Stimulated activated CD8-positive, alpha-beta memory T cell treated with anti-CD3 and anti-CD28 coated beads, Interleukin-15, amount 100 ng/mL, for 24 hours (primary cell): ENCODE measurements at places on chromosomes 2 and 18.

- no peak for DNase-seq
These were observed 1.6 kb downstream of the BAZ2B start for GRCh38 chr2:159614534-159615366.

- DNase-seq, result no peak
These were observed 25.1 kb upstream of the KLHL29 start for GRCh38 chr2:23359631-23360567.

DNA sequence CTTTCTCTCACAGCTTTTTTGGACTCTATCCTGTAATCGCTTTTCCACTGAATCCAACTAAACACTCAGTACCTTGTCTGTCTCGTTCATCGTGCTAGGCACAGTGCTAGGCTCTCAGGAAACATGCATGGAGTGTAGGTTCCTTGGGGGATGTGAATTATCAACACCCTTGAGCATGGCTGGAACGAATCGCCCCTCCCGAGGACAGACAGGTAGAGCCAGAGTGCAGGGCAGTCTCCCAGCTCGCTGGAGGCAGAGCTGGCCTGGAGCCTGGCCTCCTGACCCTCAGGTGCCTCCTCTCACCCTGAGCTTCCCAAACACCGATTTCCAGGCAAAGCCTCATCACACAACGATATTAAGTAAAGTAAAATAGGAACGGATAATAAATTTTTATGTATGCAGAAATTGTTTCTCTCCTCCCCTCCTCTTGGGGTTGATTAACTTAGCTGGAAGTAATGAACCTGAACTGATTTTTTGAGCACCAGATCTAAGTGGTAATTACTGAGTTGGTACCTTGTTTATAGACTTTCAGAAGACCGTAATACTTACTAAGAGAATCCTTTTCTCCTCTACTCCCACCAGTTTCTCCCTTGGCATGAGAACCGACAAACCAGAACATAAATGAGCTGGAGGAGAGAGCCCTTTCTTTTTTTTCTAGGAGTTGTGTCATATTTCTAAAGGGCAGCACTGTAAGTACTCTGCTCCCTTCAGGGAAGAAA is 90.5 kb downstream of the MSH2 start:
- no peak for DNase-seq

DNA sequence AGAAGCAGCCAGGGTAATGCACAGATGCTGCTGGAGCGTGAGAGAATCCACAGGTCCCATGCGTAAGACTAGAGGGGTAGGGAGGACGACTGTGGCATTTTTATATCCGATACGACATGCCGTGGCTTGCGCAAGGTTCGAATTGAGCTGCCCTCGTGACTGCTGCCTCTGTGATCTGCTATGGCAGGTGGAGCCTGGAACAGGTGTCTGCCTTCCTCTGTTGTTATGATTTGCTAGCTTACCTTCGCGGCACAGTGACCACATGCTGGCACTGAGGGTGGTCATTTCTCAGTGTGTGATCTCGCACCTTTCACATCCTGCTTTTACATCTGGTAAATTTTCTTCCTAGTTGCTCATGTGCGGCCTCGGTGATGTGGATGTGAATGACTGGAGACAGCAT is 240.2 kb downstream of the ALPK2 start:
- DNase-seq, result no peak

DNA sequence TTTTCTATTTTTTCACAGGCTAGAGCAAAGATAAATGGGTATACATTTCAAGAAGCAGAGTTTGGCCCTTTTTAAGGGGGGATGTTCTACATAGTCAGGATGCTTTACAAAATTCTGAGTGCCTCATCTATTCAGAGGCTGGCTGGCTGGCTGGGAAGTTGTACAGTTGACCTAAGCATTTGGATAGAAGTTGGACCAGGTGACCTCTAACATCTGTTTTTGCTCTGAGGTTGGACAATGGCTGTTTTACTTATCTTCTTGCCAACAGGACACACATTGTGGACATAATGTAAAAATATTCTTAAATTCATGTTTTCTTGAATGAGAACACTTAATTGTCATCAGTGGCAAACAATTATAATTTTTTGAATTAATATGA is 205.4 kb downstream of the PTPRM start:
- DNase-seq, result no peak

- no peak for DNase-seq
These were observed 37.2 kb upstream of the NEMP2 start for GRCh38 chr2:190571686-190572085.

GRCh38 chr2:120737340-120738101 is 1.9 kb downstream of the GLI2 start:
- no peak for DNase-seq

DNA sequence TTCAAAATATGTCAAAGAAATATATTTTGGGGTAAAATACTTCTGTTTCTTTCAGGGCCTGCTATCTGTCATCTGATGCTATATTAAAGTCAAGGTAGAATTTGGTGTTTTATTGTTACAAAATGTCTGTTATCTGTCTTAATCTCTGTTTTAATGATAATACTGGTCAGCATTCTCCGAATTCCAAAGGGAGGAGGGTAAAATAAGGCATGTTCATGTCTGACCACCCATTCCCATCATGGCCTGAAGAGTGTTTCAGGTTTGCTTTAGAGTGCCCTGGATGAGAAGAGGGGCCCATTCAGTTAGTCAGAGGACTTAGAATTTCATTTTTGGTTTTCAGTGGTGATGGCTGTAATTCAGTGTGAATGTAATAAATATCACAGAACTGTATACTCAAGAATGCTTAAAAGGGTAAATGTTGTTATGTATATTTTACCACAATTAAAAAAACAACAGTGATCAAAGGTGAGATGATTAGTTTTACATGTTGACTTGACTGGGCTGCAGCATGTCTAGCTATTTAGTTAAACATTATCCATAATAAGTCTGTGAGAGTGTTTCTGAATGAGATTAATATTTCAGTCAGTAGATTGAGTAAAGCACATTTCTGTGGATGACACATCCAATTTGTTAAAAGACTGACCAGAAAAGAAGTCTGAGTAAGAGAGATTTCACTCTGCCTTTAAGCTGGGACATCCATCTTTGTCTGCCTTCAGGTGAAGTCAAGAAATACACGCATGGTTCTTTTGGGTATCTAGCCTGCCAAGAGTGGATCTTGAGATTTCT is 467.9 kb upstream of the SYT4 start:
- no peak for DNase-seq

- no peak for DNase-seq
These were observed 57.1 kb downstream of the UGP2 start for GRCh38 chr2:63898839-63899238.

DNA sequence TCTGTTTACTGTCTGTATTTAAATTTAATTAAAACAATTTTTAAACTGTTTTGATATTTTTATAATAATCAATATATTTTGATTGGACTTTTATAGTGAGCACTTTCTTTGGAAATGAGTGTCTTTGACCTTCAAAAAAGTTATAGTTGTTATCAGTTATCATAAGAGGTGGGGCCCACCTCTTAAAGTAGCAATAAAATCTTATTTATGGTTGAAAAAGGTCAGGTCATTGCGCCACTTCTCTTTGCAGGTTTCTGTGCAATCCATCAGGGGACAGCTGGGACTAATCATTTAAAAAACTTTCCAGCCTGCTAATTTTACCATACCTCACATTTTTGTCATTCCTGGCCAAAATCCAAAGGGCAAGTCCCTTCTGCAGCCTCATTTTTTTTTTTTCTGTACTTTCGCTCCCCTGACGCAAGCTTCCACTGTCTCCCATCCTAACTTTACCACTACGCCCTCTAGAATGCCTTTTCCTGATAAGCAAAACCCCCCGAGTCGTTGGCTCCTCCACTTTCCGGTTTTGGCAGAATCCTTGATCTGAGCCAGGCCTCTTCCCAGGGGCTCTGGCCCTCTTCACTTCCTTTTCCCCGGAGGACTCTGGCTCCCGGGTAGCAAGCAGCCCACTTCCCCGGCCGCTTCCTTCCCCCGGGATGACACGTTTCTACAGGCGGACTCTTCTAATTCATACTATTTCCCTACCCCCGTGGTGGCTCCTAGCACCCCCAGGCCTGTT is 1.1 kb upstream of the SEH1L start:
- no peak for DNase-seq

- DNase-seq, result no peak
These were observed 113.3 kb downstream of the MYCN start for GRCh38 chr2:16053437-16054257.

GRCh38 chr18:34691614-34692013 is 18.5 kb upstream of the DTNA start:
- DNase-seq, result no peak

GRCh38 chr2:10316336-10316735 is 13.6 kb downstream of the HPCAL1 start:
- DNase-seq, result no peak

GRCh38 chr2:644871-645270 is 32.3 kb downstream of the TMEM18 start:
- no peak for DNase-seq

GRCh38 chr2:113277474-113278072 is 1.1 kb downstream of the PAX8 start:
- DNase-seq, result no peak

GRCh38 chr2:73069855-73070642 is 1.5 kb downstream of the SFXN5 start:
- DNase-seq, result no peak

DNA sequence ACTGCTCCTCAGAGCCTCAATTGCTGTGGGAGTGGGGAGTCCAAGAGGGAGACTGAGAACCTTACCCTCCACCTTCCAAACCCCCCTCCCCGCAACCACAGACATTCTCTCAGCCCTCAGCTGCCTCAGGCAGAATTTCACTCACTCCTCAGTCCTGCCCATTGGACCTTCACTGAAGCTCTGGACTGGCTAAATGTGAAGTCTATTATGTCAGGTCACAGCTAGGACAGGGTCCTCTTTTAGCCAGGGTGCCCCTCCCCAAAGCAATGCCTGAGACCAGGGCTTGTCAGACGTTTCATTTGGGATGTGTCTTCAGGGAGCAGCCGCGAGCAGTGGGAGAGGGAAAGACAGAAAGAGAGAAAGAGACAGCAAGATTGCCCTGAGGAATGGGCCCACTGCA is 199.3 kb upstream of the CCDC68 start:
- no peak for DNase-seq

DNA sequence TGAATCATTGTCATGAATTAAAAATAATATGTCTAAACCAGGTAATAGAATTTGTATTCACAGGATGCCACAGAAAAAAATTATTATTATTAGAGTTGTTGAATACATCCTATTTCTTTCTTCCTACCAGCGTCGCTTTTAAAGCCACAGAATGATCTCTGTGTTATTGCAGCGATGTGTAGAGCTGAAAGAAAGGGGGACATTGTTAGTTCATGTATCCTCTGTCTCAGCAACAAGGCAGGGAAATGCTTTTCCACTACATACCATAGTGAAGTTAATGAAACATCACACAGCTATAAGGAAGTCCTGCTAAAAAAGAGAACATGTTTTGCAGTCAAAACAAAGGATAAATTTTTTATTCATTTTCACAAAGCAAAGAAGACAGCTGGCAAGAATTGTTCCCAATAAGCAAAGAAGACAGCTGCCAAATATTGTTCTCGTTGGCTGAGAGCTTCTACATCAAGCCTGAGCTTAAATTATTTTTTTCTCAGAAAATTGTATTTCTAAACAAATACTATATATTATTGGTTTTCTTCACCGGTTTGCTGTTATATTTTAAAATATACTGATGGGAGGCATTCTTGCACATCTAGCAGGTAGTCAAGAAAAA is 1234.4 kb downstream of the SUCLG1 start:
- no peak for DNase-seq

DNA sequence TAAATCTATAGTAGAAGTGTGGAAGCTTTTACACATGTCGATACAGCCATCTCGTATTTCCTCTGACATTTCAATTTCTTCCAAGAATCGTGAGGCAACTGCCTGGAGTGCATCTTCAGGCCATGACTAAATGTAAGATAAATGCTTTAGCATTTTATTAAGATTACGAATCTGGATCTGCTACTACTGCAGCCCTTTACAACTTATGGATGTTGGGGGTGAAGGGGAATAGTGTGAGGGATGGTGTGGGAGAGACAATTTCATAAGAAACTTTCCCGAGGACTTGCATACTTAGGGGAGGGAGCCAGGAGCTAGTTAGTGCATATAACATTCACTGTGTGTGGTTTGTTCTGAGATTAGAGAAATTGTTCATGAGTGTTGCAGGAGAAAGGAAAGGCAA is 204.8 kb downstream of the SLC39A10 start:
- no peak for DNase-seq

DNA sequence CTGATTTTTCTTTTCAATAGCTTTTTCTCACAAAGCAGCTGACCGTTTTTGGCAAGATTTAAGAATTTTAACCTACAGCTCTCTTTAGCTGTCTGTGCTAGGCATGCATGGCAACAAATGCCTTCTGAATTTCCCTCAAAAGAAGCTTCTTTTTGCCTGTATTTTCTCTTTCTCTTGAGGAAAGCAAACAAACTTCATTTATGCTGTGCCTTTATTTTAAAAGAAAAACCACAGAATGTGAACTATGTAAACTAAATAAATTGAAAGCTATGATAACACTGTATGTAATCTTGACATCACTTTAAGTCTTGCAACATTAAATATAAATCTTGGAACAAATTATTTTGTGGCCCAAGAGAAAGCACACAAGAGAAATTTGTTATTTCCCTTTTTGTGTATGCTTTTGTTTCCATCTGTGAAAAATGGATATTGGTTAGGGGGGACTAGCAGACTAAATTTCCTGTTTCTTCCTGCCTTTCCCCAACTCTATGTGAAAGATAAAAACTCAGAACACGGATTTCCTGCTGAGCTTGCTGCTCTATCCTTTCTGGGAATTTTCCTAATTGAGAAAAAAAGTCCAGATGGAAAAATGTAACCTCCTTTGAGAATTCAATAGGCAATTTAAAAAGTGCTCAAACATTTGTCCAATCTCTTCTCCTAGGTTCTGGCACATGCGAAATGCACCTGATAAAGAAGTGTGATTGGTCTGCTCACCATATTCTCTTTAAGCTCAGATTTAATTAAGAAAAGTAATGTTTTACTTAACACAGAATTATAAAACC is 20.9 kb upstream of the TFPI start:
- DNase-seq, result no peak

DNA sequence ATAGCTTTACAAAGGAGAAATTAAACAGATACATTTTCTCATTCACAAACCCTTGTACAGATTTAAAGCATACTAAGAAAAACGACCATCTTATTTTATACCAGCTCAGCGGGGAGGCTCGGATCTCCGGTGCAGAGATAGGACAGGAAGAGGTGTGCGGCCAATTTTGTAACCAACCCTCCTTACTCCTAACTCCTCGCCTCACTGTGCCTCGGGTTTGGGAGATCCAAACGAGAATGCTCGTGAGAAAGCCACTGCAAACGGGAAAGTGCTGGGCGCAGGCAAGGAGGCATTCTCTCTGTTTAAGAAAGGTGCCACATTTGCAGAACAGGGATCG is 1.2 kb downstream of the KDSR start:
- no peak for DNase-seq

DNA sequence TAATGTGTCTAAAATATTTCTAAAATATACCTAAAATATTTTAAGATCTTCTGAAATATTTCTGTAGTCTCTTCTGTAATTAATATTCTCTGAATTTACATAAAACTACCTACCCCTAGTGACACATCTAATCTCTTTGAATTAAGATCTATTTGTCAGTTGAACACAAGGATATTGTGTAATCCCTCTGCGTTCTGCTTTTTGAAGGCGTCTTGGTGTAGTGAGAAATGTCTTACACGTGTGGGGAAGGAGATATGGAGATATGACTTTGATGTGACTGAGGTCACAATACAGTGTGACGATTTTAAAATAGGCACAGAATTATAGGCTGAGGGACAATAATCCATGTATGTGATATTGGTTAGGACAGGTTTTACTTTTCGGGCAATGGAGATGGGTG is 79.8 kb downstream of the DOK6 start:
- no peak for DNase-seq
